ENCODE measurements at places on chromosomes 5 and 9. TPM values are rescaled to one million over a fixed set of nuclear protein-coding genes. Genes with fewer than 3 reads are reported as not detected.

DNA sequence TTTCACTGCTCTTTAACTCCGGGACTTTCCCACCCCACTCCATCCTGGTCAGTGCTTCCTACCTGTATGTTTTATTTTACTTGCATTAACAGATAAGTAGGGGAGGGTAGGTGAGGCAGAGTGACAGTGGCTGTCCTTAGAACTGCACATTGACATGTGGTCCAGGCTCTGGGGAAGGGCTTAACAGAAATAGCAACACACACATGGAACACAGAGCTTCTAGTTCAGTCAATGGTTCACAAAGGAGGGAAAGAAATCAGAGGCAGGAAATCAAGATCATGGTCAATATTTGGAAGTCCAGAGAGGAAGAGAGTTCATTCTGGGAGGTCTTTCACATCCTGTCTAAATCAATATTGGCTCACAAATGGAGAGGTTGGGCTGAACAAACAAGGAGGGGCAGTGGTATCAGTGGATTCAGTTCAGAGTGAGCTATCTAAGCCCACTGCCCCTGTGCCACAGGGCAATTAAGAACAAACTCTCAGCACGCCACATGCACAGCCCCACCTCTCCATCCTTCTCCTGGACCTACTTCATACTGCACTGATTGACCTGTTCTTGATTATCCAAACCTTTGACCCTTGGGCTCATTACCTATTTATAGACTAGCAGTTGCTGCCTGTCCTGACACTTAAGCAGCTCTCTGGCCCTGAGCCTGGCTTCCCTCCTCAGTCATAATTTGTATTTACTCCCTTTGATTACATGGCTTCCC, 6.2 kb upstream of the VPS13A start:
- DNase-seq = no peak
- no peak overlapping the region for H3K27ac ChIP-seq
- H3K4me1 ChIP-seq = peaks cover under 1% of the 10 kb centered on the region
- no peaks in the 10 kb centered on the region for H3K27me3 ChIP-seq

OR1L8 gene
- not detected for polyA plus RNA-seq

DNA sequence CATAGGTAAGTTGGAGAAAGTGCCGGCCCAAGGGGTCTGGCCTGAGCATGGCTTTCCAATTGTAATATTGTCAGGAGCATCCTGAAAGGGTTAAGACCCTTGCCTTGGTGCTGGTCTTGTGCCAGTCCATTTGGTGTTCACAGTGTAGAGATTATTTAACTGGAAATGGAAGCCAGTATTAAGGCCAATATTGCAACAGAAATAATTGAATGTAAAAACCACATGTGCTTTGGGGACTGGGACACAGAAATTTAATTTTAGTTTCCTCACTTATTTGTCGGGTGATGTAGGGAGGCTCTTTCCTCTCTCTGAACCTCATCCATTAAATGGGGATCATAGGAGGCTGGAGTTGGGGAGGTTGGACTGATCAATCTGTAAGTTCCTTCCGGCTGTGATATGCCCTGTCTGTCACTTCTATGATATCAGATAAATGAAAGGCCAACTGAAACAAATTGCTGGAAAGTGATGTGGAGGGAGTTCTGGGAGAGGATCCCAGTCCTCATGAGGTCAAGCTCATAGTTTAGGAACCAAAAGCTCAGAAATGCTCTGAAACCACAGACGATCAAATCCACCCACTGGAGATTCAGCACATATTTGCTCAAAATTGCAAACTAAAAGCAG, 54.8 kb upstream of the COL15A1 start:
- H3K4me1 ChIP-seq = no peaks in the 10 kb centered on the region
- H3K27ac ChIP-seq = no peak overlapping the region
- H3K4me3 ChIP-seq = no peak overlapping the region
- DNase-seq = no peak
- no peaks in the 10 kb centered on the region for H3K36me3 ChIP-seq

HTR4 gene
- polyA plus RNA-seq = not detected

DNA sequence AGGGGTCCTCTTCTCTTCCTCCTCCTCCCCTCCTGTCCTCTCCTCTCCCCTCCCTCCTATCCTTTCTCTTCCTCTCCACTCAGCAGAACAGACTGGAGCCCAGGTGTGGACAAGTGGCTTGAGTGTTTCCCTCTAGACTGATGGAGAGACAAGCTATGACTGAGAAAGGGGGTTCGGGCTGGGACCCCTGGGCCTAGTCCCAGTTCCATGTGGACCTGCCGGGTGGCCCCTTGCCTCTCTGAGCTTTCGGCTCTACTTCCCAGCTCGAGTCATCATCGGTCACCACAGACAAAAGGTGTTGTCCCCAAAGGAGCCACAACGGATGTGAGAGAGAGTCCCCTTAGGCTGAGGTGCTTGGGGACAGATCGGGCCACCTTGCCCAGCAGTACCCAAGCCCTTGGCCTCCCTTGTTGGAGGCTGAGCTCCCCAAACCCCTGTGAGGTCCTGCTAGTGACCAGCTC, 3.4 kb upstream of the RXRA start:
- no peak overlapping the region for H3K27ac ChIP-seq
- H3K4me1 ChIP-seq = peaks cover 15% of the 10 kb centered on the region
- H3K4me3 ChIP-seq = no peak overlapping the region
- peak; percentile 57 for DNase-seq

DNA sequence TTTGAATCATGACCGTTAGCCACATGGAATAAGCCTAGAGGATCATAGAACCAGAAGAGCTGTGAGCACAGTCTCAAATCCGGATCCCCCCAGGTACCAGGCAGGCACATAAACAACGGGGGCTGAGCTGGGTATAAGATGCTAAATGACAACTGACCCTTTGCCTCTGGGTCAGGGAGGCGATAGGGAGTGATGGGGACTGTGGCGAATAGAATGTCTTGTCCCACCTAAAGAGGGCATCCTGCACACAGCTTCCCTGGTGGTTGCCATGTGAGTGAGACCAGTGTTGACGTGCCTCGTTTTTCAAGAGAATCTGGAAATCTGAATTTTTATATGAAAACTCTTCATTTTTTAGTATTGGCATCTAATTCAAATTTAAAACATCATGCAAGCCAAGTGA, 33.6 kb downstream of the SLC6A7 start:
- DNase-seq = no peak
- H3K4me1 ChIP-seq = no peaks in the 10 kb centered on the region
- no peaks in the 10 kb centered on the region for H3K36me3 ChIP-seq
- no peak overlapping the region for H3K4me3 ChIP-seq
- H3K27me3 ChIP-seq = no peaks in the 10 kb centered on the region

- peaks cover 64% of the 10 kb centered on the region for H3K4me1 ChIP-seq
- peak overlapping the region; percentile 21 for H3K4me3 ChIP-seq
- peak overlapping the region; percentile 79 for H3K27ac ChIP-seq
- no peaks in the 10 kb centered on the region for H3K27me3 ChIP-seq
- no peak for DNase-seq
- peaks cover 21% of the 10 kb centered on the region for H3K36me3 ChIP-seq
Measured at GRCh38 chr9:6431038-6431437, 18.0 kb downstream of the UHRF2 start.

All from naive thymus-derived CD8-positive, alpha-beta T cell (primary cell).